ENCODE measurements at places on chromosomes 12 and 14.

- DNase-seq = no peak
Measured at GRCh38 chr14:33528655-33529054, 422.2 kb downstream of the EGLN3 start.

- DNase-seq = no peak
Measured at GRCh38 chr12:124347805-124348658, 53.1 kb downstream of the RFLNA start.

- no peak for DNase-seq
Measured at GRCh38 chr14:98647754-98648153, 624.2 kb downstream of the BCL11B start.

GRCh38 chr14:99924379-99924778 lies 131.2 kb downstream of the EML1 start:
- DNase-seq = no peak

DNA sequence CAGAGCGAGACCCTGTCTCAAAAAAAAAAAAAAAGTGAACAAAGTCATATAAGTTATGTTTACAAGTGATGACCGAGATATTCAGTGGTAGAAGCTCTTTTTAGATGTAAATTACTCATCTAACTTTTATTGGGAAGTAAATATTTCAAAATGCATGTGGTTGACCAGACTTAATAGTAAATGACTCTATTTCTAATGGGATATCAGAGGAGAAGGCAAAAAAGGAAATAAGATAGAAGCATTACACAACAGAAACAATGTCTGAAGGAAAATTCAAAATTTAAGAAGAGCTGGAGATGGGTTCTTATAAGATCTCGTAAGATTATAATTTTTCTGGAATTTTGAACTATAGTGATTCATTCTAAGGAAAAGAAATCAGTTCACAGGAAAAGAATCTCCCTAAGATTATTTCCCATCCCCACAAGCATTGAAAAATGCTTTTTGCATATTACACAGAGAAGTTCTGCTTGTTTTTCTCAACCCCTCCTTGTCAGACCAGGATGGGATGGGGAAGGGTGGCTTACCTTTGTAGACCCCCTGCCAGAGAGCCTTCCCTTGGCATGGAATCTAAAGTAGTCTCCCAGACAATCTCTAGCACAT lies 63.1 kb upstream of the STK38L start:
- no peak for DNase-seq

- DNase-seq = no peak
Measured at GRCh38 chr14:35853225-35853624, 27.1 kb downstream of the BRMS1L start.

DNA sequence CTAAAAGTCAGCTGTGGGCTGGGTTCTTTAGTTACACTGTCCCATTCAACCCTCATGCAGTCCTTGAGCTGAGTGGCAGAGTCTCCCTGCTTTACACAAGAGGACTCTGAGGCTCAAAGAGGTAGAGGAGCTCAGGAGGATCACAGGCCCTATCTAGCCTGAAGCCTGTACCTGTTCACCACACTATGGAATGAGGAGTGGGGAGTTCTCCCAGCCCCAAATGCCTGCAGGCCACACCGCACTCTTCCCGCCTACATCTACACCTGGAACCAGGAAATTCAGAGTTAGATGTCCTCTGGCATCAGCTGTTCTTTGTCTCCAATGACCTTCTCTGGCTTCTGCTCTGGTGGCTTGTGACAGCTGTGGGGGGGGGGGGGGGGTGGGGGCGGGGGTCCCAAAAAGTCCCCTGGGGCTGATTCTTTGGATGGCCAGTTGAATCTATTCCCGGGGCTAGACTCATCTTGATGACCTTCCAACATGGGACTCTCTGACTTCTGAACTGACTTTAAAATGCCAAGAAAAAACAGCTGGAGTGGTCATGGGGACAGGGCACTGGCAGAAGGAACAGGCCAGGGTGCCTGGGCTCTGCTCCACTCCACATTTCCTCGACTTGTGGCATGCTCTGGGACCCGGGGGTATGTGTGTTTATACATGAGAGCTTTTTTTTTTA lies 30.6 kb downstream of the RIN3 start:
- DNase-seq = no peak

DNA sequence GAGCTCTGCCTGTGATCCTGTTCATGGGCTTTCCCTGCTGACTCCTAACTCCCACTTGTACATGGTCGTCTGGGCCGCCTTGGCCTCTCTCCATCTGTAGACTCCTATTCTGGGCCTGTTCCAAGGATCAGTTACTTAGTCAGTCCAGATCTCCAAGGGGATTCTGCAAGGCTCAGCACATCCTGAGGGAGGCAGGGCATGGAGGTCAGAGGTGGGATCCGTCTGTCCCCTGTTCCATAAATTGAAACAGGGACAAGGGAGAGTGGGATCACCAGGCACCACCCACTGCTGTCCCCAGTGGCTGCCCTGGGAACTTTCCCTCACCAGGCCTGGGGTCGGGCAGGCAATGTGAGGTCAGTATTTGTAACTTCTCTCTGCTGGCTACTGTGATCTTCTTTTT lies 43.5 kb downstream of the KCTD10 start:
- DNase-seq = no peak

GRCh38 chr14:78254911-78255461 lies 84.8 kb downstream of the NRXN3 start:
- no peak for DNase-seq

DNA sequence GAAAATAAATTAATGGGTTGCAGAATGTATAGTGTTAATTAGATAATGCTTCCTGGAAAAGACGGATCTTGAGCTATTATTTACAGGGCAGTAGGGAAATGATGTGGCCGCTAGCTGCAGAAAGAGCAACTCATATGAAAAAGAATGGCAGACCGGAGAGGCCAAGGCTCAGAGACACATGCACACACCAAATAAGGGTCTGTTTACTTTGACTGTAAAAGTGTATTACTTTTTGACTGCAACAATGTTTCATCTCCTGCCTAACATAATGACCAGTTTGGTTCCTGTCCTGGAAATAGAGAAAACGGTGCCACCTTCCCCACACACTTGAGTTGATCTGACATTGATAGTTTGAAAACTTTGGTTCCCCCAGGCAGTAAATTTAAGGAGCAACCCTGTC lies 290.9 kb downstream of the CACNA1C start:
- DNase-seq = no peak
